ENCODE measurements at places on chromosomes 4 and X. TPM values are rescaled to one million over a fixed set of nuclear protein-coding genes. Genes with fewer than 3 reads are reported as not detected.

The RPL9 gene
- 2,449 TPM for total RNA-seq

The SGMS2 gene
- 0.28 TPM for total RNA-seq

The CLDN22 gene
- total RNA-seq = not detected

The FIP1L1 gene
- 73.0 TPM for total RNA-seq

The TMPRSS11D gene
- not detected for total RNA-seq

The IBSP gene
- total RNA-seq = not detected

The H2AZ1 gene
- 146 TPM for total RNA-seq

The GPRIN3 gene
- 32.5 TPM for total RNA-seq

The CTAG1B gene
- total RNA-seq = not detected

The LPAR4 gene
- total RNA-seq = not detected

The TLR6 gene
- 7.7 TPM for total RNA-seq
